Stomach (tissue), 19 donors: ENCODE measurements at places on chromosomes 11 and 22. TPM values are rescaled to one million over a fixed set of nuclear protein-coding genes. Genes with fewer than 3 reads are reported as not detected.

C1QTNF5 gene
- total RNA-seq: 32.0 TPM

NRIP3 gene
- 2.2 TPM for total RNA-seq

TCN1 gene
- total RNA-seq: 77.1 TPM

JHY gene
- total RNA-seq: not detected

PATE2 gene
- total RNA-seq: not detected

DNA sequence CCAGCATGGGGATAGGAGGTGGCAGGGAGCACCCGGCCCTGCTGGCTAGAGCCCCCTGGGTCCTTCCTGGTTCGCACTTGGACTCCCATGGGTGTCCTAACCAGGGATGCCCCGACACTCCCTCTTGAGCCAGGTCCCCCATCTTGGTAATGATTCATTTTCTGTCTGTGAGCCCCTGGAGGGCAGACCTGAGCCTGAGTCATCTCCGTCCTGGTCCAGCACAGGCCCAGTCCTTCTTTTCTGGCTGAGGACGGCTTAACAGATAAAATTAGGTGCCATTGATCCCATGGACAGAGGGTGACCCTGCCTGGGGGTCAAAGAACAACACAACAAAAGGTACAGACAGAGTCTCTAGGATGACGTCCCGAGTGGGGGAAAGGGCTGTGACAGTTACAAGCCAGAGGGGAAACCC, 3.5 kb downstream of the RHOD start:
- H3K27me3 ChIP-seq: peaks cover 15% of the 10 kb centered on the region
- no peak for DNase-seq
- H3K4me3 ChIP-seq: no peak overlapping the region
- H3K27ac ChIP-seq: no peak overlapping the region

DNA sequence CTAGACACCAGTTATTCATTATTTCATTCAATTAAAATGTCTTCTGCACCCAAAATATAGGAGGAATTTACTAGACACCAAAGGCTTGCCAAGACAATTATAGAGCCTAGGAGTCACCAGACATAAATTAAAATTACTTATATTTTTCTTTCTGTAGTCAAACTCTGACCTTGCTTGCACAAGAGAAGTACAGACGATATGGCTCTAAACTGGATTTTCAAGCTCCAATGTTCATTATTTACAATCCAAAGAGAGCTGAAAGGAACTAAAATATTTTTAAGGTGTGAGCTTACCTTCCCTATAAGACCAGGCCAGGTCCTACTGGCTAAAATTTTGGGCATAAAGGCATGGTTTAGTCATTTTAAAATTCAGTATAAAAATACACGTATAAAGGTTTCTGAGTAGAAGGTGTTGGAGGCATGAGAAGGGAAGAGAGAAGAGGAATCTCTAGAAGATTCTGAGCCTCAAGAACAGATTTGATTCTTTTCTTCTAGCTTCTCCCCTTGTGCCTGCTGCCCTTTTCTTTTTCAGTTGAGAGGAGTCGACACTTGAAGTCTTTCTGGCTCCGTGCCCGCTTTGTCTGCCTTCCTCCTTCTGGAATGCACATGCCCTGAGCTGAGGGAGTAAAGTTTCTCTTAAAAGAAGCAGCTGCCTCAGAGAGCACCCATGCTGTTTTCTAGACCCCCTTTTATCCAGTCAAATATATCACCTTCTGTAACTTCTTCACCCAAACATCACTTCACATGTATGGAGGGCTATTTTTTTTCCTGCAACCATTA, 13.5 kb downstream of the C11orf97 start:
- no peaks in the 10 kb centered on the region for H3K4me1 ChIP-seq
- no peaks in the 10 kb centered on the region for H3K27me3 ChIP-seq
- no peak overlapping the region for H3K27ac ChIP-seq
- H3K36me3 ChIP-seq: no peaks in the 10 kb centered on the region

DNA sequence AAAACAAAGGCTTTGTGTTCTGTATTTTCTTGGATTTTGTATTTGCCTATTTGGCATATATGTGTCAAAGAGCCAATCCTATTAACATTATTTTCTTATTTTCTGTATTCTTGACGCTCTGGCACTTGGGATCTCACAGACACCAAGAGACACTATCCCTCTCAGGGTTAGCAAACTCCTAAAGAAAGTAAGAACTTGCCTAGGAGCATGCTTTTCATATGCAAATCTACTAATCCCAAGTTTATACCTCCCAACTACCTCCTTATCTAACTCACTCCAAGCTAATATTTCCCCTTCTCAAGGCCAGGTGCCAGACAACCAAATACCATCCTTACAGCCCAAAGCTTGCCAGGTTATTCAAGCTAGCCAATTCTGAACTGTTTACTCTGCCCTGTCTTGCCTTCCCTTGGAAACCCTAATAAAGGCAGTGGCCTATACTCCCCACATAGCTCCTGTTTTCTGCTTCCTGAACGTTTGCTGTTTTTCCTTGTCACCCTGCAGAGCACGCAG, 455.4 kb upstream of the ANO3 start:
- H3K4me1 ChIP-seq: no peaks in the 10 kb centered on the region
- no peaks in the 10 kb centered on the region for H3K27me3 ChIP-seq
- DNase-seq: no peak

- H3K27ac ChIP-seq: peak overlapping the region; percentile 48
- H3K36me3 ChIP-seq: no peaks in the 10 kb centered on the region
- peak overlapping the region; percentile 15 for H3K4me3 ChIP-seq
- DNase-seq: peak; percentile 98
- H3K27me3 ChIP-seq: peaks cover 10% of the 10 kb centered on the region
These were observed 4.5 kb downstream of the GAS2L1 start for GRCh38 chr22:29310863-29311339.

DNA sequence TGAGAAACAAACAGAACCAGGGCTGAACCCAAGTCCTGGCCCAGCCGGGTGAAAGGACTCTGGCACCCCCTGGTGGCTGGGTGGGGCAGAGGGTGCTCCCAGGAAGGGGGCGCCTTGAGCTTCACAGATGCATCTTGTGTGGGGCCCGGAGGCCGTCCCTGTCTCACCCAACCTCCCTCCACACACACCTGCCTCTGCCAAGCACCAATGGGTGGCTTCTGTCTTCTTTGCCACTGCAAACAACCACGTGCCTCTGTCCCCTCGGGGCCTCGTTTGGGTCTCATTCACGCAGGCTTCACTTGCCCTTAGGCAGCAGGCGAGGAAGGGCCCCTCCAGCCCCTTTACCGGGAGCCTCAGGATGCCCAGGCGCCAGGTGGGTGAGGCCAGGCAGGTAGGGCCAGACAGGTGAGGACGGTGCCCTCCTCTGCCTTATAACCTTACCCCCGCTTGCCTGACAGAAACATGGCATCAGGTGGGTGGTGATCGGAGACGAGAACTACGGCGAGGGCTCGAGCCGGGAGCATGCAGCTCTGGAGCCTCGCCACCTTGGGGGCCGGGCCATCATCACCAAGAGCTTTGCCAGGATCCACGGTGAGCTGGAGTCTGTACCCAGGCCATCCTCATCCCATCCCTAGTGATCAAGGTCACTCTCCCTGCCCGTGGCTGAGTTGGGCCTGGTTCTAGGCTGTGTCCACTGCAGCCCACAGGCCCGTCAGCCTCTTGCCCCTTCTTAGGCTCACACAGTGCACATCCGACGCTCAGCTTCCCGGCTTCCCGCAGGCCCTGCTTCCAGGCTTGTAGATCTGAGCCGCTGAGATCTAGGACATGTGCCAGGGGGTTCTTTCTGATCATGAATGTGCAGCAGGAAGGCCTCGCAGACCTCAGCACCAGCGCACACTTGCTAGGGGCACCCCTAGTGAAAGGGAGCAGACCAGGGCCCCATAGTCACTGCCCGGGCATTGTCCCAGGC, 17.2 kb downstream of the POLR3H start:
- H3K27me3 ChIP-seq: no peaks in the 10 kb centered on the region
- no peak overlapping the region for H3K4me3 ChIP-seq
- H3K4me1 ChIP-seq: peaks cover 50% of the 10 kb centered on the region
- H3K36me3 ChIP-seq: peaks cover 97% of the 10 kb centered on the region
- peak; percentile 52 for DNase-seq
- peak overlapping the region; percentile 89 for H3K27ac ChIP-seq

DNA sequence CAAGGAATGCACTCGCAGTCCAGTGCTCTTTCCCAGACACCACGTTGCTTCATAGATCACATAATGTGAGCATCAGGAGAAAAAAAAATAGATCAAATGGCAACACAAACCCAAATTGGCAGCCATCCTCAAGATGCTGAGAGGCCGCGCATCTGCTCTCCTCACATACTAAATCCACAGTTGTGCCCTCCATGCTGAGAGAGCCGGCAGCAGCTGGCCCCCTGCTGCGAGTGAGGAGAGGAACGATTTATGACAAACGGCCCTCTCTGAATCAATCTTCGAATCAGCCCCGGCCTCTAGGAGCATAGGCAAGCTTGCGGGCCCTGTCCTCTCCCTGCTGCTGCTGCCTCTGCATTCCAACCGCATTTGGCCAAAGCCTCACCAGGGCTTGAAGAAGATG, 159.9 kb upstream of the TENM4 start:
- no peak for DNase-seq
- no peaks in the 10 kb centered on the region for H3K27me3 ChIP-seq
- no peak overlapping the region for H3K4me3 ChIP-seq
- no peaks in the 10 kb centered on the region for H3K4me1 ChIP-seq
- H3K36me3 ChIP-seq: no peaks in the 10 kb centered on the region

- peak; percentile 83 for DNase-seq
- H3K36me3 ChIP-seq: peaks cover 13% of the 10 kb centered on the region
- peak overlapping the region; percentile 85 for H3K4me3 ChIP-seq
- H3K4me1 ChIP-seq: peaks cover 27% of the 10 kb centered on the region
These were observed 1.3 kb downstream of the TP53I11 start for GRCh38 chr11:44949160-44950030.

GRCh38 chr22:46070803-46071450, 79.4 kb upstream of the PPARA start:
- H3K4me3 ChIP-seq: peak overlapping the region; percentile 68
- H3K27ac ChIP-seq: peak overlapping the region; percentile 100
- peak; percentile 71 for DNase-seq
- H3K27me3 ChIP-seq: no peaks in the 10 kb centered on the region

- peak overlapping the region; percentile 17 for H3K27ac ChIP-seq
- peak; percentile 65 for DNase-seq
- no peaks in the 10 kb centered on the region for H3K36me3 ChIP-seq
- peak overlapping the region; percentile 33 for H3K4me3 ChIP-seq
- peaks cover 28% of the 10 kb centered on the region for H3K4me1 ChIP-seq
These were observed 511 bp downstream of the PKDREJ start for GRCh38 chr22:46262449-46263215.

DNA sequence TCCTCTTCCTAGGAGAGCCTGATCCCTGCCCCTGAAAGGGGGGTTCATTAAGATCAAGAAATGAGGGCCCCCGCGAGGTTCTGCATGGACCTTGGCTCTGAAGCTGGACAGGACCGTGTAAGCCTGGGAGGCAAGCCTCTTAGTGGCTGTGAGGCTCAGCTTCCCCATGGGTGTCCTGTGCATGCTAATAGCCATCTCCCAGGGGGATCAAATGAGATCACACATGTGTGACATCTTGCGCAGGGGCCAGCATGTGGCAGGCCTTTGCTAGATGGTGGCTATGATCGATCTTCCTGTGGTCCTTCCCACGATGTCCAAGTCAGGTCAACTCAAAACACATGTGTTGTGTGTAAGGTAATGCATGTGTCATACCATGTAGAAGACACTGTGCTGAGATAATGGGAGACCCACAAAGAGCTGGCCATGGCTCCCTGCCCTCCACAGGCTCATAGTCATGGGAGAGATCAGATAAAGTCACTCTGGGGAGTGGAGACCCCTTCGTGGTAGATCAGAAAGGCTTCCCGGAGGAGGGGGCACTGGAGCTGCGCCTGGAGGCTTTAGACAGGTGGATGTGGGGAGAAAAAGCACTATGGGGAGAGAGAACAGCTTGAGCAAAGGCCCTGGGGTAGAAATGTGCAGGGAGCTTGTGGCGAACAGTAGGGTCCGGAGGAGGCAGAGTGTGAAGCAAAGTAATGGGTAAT, 3.7 kb downstream of the RAC2 start:
- H3K4me1 ChIP-seq: peaks cover 87% of the 10 kb centered on the region
- DNase-seq: no peak
- H3K27me3 ChIP-seq: peaks cover 11% of the 10 kb centered on the region
- H3K27ac ChIP-seq: no peak overlapping the region
